ENCODE measurements at places on chromosomes 1 and 21. TPM values are rescaled to one million over a fixed set of nuclear protein-coding genes. Genes with fewer than 3 reads are reported as not detected.

Gene LCE2C
- not detected for total RNA-seq

Gene FRRS1
- 4.0 TPM for total RNA-seq

Gene TFF2
- total RNA-seq, result not detected

Gene FCRL6
- total RNA-seq, result not detected

Gene FCMR
- total RNA-seq, result 11.7 TPM

Gene ADAMTS1
- total RNA-seq, result 69.7 TPM

Gene TSPAN1
- not detected for total RNA-seq

Gene PPIE
- total RNA-seq, result 48.7 TPM

Gene TRIM33
- 14.7 TPM for total RNA-seq

Gene GART
- total RNA-seq, result 92.7 TPM

Gene SYPL2
- total RNA-seq, result not detected

Gene PAPPA2
- total RNA-seq, result 1.2 TPM

Gene ESPN
- not detected for total RNA-seq

Gene C1orf116
- total RNA-seq, result 0.03 TPM

Gene ZMYND12
- total RNA-seq, result not detected

Gene ZBTB8A
- 8.6 TPM for total RNA-seq

Gene PPP1R12B
- 24.4 TPM for total RNA-seq
